ENCODE measurements at places on chromosomes 6 and 20. TPM values are rescaled to one million over a fixed set of nuclear protein-coding genes. Genes with fewer than 3 reads are reported as not detected.

- H3K27ac ChIP-seq, result no peak overlapping the region
- no peak for DNase-seq
- H3K27me3 ChIP-seq, result no peaks in the 10 kb centered on the region
- peaks cover 31% of the 10 kb centered on the region for H3K36me3 ChIP-seq
- H3K4me3 ChIP-seq, result no peak overlapping the region
- H3K4me1 ChIP-seq, result no peaks in the 10 kb centered on the region
Measured at GRCh38 chr6:17842014-17842776, 135.5 kb upstream of the NUP153 start.

- H3K27me3 ChIP-seq, result no peaks in the 10 kb centered on the region
- H3K4me3 ChIP-seq, result no peak overlapping the region
- no peaks in the 10 kb centered on the region for H3K4me1 ChIP-seq
Measured at GRCh38 chr6:113142671-113143174, 714.4 kb upstream of the MARCKS start.

B3GALT4 gene
- 0.61 TPM for polyA plus RNA-seq

PRKN gene
- polyA plus RNA-seq, result 0.19 TPM

DNA sequence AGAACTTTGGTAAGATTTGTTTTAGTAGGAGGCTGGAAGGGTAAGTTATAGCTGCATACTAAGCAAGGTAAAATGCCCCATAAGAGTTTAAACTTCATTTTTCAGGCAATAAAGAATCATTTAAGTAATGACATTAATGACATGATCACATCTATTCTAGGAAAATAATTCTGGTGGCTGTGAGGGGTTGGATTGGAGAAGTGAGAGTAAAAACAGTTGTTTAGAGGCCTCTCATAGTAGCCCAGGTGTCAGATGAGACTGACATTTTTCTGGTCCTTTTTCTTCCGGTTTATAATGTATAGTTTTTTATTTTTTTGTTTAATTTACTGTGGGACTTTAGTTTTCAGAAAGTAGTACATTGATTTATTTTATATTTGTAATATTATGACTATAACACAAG is 40.8 kb downstream of the ITCH start:
- peaks cover 12% of the 10 kb centered on the region for H3K4me1 ChIP-seq
- peaks cover 4% of the 10 kb centered on the region for H3K36me3 ChIP-seq
- H3K27ac ChIP-seq, result no peak overlapping the region
- no peaks in the 10 kb centered on the region for H3K27me3 ChIP-seq
- H3K4me3 ChIP-seq, result no peak overlapping the region

- no peaks in the 10 kb centered on the region for H3K27me3 ChIP-seq
- H3K36me3 ChIP-seq, result no peaks in the 10 kb centered on the region
- H3K27ac ChIP-seq, result no peak overlapping the region
Measured at GRCh38 chr6:79269877-79270276, 35.4 kb upstream of the HMGN3 start.

GRCh38 chr20:11511821-11512220 is 405.9 kb upstream of the BTBD3 start:
- DNase-seq, result no peak
- no peak overlapping the region for H3K27ac ChIP-seq
- H3K27me3 ChIP-seq, result no peaks in the 10 kb centered on the region

DNA sequence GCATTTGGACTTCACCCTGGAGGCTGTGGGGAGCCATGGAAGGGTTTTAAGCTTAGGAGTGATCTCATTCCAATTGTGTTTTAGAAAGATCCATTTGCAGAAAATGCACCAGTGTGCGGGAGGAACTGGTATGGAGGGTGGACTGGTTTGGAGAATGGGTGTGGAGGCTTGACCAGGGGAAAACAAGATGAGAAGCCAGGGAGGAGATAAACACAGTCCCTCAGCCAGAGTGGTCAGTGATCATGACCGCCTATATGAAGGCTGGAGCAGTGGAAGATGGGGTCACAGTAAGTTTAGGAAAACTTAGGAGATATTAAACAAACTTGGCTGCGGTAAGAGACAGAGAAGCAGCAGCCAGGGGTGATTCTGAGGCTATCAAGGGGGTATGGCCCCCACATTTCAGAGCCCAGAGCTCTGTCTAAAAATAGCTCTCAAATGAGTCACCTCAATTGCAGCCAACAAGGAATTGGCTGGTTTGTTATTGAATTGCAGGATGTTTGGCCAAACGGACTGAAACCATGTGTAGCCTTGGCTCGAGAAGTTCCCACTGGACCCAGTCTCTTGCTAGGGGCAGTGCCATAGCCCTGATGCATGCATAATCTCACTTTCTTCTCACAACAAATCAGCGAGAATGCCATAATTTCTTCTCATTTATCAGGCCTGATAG is 159.9 kb upstream of the TOP1 start:
- no peak for DNase-seq
- no peak overlapping the region for H3K27ac ChIP-seq
- no peaks in the 10 kb centered on the region for H3K27me3 ChIP-seq
- no peaks in the 10 kb centered on the region for H3K4me1 ChIP-seq
- no peaks in the 10 kb centered on the region for H3K36me3 ChIP-seq

Measured in keratinocyte (primary cell).